ENCODE measurements at places on chromosomes 12 and 14.

DNA sequence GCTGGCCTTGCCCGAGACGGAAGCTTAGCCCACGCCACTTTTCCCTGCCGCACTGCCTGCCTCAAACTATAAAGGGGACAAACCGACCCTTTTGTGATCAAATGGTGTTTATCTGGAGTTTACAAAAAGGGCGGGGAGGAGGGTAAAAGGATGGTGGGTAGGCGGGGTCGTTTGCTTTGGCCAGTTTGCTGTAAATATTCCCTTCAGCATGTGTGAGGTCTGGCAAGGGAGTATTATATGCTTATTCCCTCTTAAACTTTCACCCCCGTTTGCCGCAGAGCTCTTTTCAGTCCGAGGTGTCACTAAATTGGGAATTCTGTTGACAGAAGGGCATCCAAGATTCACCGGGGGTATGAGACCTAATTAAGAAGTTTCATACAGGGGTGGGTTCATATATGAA is 3.8 kb upstream of the TBX3 start:
- H3K27ac ChIP-seq = no peak overlapping the region
- no peaks in the 10 kb centered on the region for H3K36me3 ChIP-seq
- H3K27me3 ChIP-seq = peaks cover 55% of the 10 kb centered on the region
- H3K4me3 ChIP-seq = no peak overlapping the region
- peaks cover 24% of the 10 kb centered on the region for H3K4me1 ChIP-seq

DNA sequence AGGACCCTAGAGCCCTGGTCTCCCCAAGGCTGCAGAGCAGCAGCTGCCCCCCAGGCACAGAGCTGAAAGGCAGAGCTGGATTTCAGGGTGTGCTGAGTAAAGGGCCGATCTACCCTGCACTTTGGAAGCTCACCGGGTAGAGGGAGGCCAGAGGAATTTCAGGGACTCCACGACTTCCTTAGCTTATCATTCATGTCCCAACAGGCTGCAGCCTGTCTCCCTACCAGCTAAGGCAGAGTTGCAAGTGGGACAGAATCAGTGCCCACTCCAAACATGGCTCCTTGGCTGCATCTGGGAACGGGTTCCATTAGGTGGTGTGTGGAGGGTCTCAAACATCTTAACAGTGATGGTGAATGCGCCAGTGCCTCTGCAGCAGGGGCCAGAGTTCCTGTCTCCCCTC is 27.5 kb downstream of the MMAB start:
- H3K36me3 ChIP-seq = no peaks in the 10 kb centered on the region
- no peak overlapping the region for H3K4me3 ChIP-seq
- peak overlapping the region; percentile 63 for H3K27ac ChIP-seq
- no peak for DNase-seq
- H3K27me3 ChIP-seq = no peaks in the 10 kb centered on the region
- peaks cover 54% of the 10 kb centered on the region for H3K4me1 ChIP-seq

DNA sequence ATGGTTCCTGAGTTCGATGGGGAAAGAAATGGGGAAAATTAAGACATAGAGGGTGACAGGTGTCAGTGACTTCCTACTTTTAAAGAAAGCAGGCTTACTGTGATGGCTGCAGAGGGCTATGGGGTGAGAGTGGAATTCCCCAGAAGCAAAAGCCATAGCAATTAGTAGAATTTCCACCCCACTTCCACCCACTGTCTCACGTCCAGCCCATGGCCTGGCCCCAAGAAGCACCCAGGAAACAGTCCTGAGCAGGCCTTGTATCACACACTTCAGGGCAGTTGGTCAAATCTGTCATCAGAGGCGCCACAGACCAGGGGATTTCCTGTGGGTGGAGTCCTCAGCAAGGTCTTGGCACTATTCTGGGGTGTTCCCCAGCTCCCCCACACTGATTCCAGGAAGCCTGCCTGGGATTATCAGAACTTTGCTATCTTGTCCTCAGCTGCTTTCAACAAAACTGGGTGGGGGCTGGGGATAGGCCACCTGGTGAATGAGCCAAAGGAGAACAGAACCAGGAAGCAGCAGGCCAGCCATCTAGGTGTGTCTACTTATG is 120.1 kb upstream of the CCND2 start:
- H3K27ac ChIP-seq = peak overlapping the region; percentile 95

DNA sequence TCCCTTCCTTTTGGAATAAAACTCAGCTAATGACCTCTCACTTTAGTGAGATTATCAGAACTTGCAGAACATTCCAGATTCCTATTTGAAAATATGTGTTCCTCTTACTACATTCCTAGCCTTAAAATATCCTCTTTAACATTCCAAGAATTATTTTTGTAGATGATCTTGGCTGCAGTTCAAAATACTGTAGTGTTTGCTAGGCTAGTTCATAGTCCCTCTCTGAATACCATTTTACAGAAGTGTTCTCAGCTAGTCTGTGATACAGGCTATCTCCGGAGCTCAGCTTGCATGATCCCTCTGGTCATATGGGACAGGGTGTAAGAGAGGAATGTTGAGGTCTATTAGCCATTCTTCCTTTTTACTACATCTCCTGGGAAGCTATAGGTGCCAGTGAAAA is 17.6 kb upstream of the GPR33 start:
- H3K4me1 ChIP-seq = no peaks in the 10 kb centered on the region
- no peak overlapping the region for H3K4me3 ChIP-seq
- no peaks in the 10 kb centered on the region for H3K27me3 ChIP-seq

GRCh38 chr12:3437986-3438385 is 53.0 kb upstream of the PRMT8 start:
- DNase-seq = no peak
- H3K27me3 ChIP-seq = no peaks in the 10 kb centered on the region
- H3K4me3 ChIP-seq = no peak overlapping the region
- no peak overlapping the region for H3K27ac ChIP-seq

- H3K36me3 ChIP-seq = peaks cover 5% of the 10 kb centered on the region
- peak; percentile 47 for DNase-seq
- H3K27me3 ChIP-seq = no peaks in the 10 kb centered on the region
Measured at GRCh38 chr14:75539162-75539560, 16.9 kb downstream of the BATF start.

GRCh38 chr14:95233702-95234241 is 76.4 kb upstream of the DICER1 start:
- DNase-seq = no peak
- no peaks in the 10 kb centered on the region for H3K4me1 ChIP-seq
- no peak overlapping the region for H3K27ac ChIP-seq
- H3K27me3 ChIP-seq = no peaks in the 10 kb centered on the region
- no peaks in the 10 kb centered on the region for H3K36me3 ChIP-seq

DNA sequence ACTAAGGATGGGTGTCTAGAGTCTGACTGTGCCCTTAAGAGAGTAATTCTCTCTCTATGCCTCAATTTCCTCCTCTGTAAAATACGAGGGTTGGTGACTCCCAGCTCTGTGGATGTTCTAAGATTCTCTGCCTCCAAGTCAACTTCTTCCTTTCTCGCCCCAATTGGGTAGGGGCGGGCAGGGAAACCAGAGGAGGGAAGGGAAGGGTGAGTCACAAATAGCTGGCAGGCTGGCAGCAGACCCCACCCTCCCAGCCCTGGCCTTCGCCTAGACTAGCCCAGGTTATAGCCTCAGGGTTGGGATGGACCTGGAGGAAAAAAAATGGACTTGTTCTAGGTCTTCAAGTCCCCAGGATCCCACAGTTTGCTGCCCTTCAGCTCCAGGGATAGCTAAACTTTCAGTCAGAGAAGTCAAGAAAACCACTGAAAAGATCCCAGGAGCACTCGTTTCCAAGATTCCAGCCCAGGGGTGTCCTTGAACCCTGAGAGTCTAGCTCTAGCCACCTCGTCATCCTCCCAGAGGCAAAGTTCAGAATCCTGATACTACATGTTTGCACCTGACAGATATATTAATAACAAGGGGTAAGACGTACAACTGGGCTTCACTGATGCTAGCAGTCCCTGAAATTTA is 2.3 kb downstream of the DGKA start:
- H3K4me1 ChIP-seq = peaks cover 45% of the 10 kb centered on the region
- no peaks in the 10 kb centered on the region for H3K27me3 ChIP-seq
- DNase-seq = no peak
- peak overlapping the region; percentile 96 for H3K27ac ChIP-seq
- no peak overlapping the region for H3K4me3 ChIP-seq

DNA sequence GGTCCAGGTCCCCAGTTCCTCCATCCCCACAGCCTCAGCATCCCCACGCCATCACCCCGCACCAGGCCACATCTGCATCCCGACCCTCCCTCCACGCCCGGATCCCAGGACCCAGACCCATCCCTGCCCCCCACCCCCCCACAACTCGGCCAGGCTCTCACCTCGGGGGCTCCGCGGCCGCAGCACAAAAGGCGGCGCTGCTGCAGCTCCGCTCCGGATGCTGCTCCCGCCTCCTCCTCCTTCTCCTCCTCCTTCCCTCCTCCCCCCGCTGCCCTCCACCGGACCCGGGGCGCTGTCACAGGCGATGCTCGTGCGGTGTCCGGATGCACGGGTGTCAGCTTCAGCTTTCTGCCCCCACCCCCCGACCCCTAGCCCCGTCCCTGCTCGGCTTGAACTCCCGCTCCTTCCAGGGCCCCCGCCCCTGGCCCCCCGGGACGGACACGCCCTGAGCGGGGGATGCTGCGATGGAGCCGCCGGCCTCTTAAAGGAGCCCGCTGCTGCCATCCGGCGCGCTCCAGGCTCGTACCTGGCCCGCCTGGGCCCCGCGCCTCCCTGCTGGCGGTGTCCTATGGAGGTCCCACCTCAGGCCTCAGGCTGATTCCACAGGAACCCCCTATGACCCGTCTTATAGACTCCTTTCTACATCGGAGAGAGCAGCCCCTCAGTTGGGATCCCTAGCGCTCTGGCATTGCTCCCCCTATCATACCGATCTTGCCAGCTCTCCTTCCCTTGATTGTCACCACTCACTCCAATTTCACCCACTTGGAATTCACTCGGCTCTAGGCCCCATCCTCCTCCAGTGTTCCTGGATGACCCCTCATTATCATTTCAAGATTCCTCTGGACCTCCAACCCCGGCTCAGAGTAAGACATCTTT is at the start of gene MAP3K12:
TSS of gene MAP3K12 (minus strand) at position 193 of the 876 bp plus-strand sequence. CDS start 12,067 bp downstream, outside the sequence.
- peaks cover 2% of the 10 kb centered on the region for H3K36me3 ChIP-seq
- peak within 1 kb of the TSS; percentile 99 for H3K27ac ChIP-seq
- H3K4me3 ChIP-seq = peak within 1 kb of the TSS; percentile 56
- no peaks in the 10 kb centered on the region for H3K27me3 ChIP-seq
- peak; percentile 76 for DNase-seq
- peaks cover 34% of the 10 kb centered on the region for H3K4me1 ChIP-seq

DNA sequence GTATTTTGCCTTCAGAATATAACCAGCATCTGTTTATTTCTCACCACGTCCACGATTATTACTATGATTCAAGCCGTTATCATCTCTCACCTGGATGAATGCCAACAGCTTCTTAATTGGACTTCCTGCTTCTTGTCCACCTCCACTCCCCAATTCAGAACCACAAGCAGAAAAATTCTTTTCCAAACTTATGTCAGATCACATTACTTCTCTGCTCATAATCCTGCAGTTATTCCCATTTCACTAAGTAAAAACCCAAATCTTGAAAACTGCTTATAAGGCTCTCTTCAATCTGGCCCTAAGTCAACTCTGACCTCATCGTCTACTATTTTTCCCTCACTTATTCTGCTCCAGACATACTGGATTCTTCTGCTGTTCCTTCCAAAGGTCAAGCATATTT is 2.0 kb downstream of the CRY1 start:
- H3K4me3 ChIP-seq = no peak overlapping the region
- peaks cover 19% of the 10 kb centered on the region for H3K4me1 ChIP-seq
- no peak overlapping the region for H3K27ac ChIP-seq
- H3K36me3 ChIP-seq = no peaks in the 10 kb centered on the region

GRCh38 chr14:55781046-55781445 is 201.0 kb downstream of the KTN1 start:
- DNase-seq = no peak
- H3K27ac ChIP-seq = no peak overlapping the region
- no peak overlapping the region for H3K4me3 ChIP-seq
- no peaks in the 10 kb centered on the region for H3K36me3 ChIP-seq
- no peaks in the 10 kb centered on the region for H3K27me3 ChIP-seq

DNA sequence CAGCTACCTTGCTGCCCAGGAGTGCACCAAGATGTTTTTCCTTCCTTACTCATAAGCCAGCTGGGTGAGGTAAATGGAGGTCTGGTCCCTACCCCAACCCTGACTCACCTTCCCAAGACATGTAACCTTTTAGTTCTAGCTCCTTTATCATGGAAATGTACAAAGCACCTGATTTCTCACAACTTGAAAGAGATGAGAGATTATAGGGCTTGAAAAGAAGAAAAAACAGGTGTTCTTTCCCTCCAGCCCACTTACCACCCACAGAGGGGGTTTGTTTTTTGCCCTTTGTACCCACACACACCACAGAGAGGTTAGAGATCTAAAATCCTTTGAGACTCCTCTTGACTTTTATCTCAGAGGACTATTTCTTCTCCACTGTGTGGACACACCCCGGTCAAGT is 21.1 kb downstream of the PLXNC1 start:
- peaks cover 13% of the 10 kb centered on the region for H3K4me1 ChIP-seq
- peaks cover 6% of the 10 kb centered on the region for H3K36me3 ChIP-seq
- H3K27ac ChIP-seq = no peak overlapping the region
- no peak for DNase-seq

DNA sequence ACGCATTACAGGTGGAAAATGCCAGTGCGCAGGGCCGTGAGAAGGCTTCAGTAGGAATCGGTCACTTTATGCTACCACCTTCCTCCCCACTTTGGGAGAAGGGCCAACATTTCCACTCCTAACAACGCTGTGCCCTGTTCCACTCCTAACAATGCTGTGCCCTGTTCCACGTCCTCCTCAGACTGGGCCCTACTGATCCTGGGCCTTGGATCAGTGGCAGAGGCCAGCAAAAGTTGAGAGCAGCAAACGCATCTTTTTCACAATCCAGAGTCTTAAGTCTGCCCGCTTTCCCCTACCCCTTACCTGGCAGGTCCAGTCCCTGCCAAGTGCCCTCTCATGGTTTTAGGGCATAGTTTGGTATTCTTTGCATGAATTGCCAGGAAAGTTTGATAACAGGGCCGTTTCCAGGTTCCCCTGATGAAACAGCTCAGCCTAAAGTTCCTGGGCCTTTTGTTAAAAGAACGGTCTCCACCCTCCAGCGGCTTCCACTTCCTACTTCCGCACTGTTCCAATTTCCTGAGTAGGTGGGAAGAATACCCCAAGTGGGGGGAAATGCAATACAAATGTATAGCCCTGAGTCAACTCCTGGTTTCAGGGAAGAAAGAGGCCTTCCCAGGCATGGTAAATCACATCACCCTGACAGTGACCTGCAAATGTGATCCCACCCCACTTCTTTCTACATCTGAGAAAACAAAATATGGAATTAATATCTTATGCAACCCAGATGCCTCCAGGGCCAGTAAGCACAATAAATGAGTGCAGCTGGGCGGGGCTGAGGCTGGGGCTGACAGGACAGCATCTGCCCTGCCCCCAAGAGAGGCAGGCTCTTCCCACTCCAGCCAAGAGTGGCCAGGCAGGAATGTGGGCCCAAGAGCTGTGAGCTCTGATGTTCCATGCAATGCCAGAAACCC is 15.0 kb downstream of the KCTD10 start:
- peaks cover 32% of the 10 kb centered on the region for H3K36me3 ChIP-seq
- no peak overlapping the region for H3K4me3 ChIP-seq
- peak overlapping the region; percentile 83 for H3K27ac ChIP-seq
- peaks cover 75% of the 10 kb centered on the region for H3K4me1 ChIP-seq
- no peak for DNase-seq

Measured in natural killer cell (primary cell).